ENCODE measurements at places on chromosomes 5 and 9. TPM values are rescaled to one million over a fixed set of nuclear protein-coding genes. Genes with fewer than 3 reads are reported as not detected.

C9orf153 gene
- 0.34 TPM for total RNA-seq

TLR4 gene
- 0.10 TPM for total RNA-seq

TMEM215 gene
- total RNA-seq: 0.02 TPM

GLIPR2 gene
- total RNA-seq: 8.3 TPM

NAIP gene
- total RNA-seq: 0.35 TPM

MRRF gene
- 72.6 TPM for total RNA-seq

CDC20B gene
- 0.07 TPM for total RNA-seq

CYSRT1 gene
- 5.0 TPM for total RNA-seq

PLPPR1 gene
- not detected for total RNA-seq

NKD2 gene
- 25.5 TPM for total RNA-seq

SHISAL2B gene
- total RNA-seq: not detected

SLCO6A1 gene
- total RNA-seq: not detected

LRSAM1 gene
- 9.3 TPM for total RNA-seq

NR5A1 gene
- total RNA-seq: 0.17 TPM

LCN9 gene
- not detected for total RNA-seq

TAF7 gene
- 69.3 TPM for total RNA-seq

NSA2 gene
- total RNA-seq: 113 TPM
